ENCODE measurements at places on chromosomes 2 and 18.

DNA sequence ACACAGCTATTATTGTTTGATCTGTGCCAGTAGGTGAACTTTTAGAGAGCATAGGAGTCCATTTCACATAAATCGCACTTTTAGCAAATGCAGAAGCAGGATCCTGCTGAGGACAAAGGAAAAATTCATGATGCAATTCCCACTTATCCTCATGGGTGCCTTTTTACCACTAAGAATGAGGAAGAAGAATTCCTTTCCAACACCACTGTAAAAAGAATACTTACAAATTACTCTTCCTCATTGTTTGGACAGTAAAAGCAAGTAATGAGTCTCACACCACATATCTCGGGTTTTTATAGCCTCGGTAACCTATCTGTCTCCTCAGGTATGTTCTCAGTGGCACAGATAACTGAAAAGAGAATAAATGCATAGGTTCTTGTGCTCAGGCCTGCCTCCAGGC lies 238.5 kb downstream of the MTX2 start:
- DNase-seq = no peak

GRCh38 chr18:48002933-48003365 lies 72.5 kb upstream of the SMAD2 start:
- no peak for DNase-seq

DNA sequence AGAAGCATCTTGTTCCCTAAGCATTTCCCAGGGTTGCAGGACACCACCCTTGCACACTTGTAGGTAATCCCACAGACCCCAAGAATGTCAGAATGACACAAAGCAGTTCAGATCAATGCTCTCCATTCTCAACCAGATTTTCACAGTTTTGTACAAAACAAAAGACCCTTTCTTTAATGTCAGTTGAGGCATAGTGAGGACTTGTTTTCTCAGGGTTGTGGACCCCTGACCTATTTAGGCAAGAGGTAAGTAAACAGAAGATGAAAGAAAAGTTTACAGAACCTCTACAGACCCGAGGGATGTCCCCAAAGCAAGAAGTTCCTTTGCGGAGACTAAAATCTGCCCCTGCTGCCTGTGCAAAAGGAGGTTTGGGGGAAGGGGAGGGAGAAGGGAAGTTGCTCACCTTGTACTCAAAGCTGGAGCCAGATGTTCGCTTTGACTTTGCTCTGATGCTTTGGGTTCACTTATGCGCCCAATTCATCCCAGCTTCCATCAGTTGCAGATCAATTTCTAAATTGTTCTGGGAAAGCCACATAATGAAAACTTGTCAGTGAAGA lies 635.4 kb downstream of the EPHA4 start:
- no peak for DNase-seq

DNA sequence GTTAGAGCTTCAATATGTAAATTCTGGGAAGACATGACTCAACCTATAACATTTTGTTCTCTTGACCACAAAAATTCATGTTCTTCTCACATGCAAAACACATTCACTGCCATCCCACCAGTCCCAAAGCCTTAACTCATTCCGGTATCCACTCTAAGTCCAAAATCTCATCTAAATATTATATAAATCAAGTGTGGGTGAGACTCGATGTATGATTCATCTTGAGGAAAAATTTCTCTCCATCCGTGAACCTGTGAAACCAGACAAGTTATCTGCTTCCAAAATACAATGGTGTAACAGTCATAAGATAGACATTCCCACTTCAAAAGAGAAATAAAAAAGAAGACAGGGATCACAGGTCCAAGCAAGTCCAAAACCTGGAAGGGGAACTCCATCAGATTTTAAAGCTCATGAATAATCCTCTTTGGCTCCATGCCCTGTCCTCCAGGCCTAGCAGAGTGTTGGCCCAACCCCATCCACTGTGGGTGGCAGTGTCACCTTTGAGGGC lies 101.3 kb downstream of the RAD51AP2 start:
- DNase-seq = no peak

DNA sequence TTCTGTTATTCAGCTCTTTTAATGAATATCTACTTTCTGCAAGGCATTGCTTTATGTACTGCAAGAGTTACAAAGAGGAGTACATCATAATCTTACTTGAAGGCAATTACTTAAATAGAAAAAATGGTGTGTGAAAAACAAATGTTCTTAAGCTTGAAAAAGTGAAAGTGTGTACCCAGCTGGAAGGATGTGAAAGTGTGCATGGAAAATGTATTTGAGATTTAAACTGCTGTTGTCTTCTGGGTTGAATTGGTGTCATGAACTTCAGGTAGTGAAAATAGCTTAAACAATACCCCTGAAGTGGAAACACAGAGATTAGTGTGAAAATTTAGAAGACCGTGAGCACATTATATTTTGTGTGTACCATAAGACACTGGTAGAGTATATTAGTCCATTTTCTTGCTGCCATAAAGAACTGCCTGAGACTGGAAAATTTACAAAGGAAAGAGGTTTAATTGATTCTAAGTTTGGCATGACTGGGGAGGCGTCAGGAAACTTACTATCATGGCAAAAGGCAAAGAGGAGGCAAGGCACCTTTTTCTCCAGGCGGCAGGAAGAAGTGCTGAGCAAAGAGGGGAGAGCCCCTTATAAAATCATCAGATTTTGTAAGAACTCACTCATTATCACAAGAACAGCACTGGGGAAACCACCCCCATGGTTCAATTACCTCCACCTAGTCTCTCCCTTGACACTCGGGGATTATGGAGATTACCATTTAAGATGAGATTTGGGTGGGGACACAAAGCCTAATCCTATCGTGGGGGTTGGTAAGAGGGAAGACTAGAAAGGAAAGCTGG lies 38.8 kb downstream of the SCN2A start:
- DNase-seq = no peak

DNA sequence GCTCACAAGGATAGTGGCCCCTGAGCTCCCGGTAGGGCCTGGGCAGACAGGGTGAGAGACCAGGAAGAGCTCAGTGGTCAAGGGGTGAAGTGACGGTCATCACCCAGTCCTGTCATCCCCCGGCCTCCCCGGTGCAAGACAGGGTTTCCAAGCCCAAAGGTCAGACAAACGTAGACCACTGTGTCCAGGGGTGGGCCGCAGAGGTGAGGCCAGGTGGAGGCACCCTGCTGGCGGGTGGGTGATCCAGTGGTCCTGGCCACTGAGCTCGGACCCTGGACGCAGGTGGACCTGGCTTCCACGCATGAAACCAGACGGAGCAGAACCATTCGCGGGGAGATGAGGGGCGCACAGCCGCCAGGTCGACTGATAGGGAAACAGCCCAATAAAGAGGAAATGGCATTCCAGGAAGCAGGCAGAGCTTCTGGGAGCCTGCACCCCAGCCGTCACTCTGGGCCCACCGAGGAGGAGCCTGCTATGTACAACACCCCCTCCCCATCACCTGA lies 14.4 kb upstream of the SNED1 start:
- no peak for DNase-seq

- DNase-seq = no peak
Observed at GRCh38 chr18:10690366-10690765, 164.5 kb downstream of the NAPG start.

All from GM12878 (cell line).